ENCODE measurements at places on chromosomes 16 and 17.

DNA sequence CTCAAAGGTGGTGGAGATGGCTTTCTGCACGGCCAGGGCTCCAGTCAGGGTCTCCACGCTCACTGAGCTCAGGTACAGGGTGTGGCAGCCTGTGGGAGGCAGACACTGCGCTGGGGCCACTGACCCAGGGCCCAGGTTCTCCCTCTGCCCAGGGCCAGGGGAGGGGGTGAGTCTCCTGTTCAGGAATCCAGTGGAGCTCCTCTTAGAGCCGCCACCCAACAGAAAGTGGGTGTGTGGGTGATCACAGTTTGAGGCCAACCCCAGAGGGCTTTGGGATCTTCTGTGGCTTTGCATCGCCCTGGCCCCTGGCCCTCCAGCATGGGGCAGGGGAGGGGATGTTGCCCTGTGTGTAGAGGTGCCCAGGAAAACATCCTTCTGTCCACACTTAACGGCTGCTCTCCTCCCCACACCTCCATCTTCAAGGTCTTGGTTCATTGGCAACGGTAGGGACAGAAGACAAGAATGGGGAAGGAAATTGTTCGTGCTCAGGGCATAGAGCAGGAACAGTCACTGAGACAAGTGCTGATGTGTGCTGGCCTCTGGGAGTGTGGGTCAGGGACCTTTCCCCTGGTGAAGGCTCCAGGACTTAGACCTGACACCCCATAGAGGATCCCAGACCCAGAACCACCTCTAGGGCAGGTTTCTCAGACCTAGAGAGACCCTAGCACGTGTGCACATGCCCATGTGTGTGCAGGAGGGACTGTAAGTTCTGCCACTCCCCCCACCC, 21.5 kb downstream of the TNS4 start:
- peak; percentile 6 for DNase-seq

DNA sequence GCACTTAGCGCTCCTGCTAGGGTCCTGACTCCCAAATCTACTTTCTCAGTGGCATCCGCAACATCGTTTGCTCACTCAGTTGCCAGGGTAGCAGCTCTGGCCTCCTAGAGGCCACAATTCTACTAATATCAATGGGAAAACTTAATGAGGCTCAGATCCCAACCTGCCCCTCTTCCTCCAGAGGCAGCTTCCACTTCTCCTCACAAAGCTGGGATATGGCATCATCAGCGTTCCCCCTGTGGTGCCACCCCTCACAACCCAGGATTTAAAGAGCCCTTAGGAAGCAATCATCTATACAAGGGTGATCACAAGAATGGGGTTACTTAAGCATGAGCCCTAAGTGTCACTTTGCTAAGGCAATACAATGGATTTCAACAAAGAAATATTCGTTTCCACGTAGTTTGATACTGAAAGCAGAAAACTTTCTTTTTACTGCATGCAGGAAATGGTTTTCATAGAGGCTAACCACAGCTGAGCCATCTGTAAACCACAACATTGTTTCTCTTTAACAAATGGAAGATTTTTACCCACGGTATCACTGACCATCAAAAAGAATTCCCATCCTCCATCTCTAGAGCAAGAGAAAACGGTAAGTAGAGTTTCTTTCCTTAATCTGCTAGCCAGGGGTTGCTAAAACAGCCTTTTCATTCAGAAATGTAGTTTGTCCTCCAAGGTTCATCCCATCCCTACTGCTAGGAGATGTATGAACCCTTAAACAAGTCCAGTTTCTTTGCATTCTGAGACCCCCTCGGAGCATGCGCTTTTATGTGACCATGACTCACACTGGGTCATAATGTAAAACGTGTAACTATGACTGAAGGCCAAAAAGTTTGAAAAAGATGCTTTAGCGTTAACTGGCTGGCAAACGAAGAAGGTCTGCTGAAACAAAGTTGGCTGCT, 68.3 kb upstream of the BCAR1 start:
- peak; percentile 50 for DNase-seq

DNA sequence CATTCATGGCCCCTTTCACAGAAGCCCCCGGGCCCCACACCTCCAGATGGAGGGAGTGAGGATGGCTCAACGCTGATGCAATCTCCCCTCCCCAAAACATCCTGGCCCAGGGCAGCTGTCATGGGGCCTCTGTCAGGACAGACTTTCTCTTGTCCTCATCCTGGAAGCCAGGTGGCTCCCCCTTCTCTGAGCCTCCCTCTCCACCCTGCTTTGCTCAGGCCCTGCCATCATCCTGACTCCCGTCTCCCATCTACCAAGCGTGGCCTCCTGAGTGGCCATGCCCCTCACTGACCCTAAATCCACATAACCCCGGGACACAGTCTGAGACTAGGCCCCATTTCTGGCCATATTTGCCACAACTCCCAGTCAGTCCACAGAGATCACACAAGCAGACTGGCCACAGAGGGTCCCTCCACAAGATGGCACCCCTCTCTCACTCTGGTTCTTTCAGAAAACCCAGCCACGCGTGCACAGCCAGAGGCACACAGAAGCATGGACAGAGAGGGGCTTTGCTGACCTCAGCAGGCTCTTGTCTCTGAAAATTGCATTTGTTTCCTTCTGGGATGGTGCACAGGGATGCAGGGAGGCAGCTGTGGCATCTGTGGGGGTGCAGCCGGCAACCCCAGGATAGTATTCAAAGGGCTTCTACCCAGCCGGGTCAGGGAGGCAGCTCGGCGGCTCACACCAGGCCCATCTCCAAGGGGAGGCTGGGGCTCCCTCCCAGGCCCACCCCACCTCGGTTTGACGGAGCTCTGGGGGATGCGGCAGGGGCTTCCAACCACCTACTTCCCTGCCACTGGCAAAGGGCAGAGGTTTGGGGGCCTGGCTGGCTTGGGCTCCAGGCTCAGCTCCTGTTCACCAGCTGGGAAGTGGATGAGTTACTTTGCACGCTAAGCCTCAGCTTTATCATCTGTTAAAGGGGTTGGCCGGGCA, 16.9 kb downstream of the DOC2B start:
- no peak for DNase-seq

GRCh38 chr16:53743149-53743566, 39.2 kb downstream of the FTO start:
- DNase-seq = no peak

DNA sequence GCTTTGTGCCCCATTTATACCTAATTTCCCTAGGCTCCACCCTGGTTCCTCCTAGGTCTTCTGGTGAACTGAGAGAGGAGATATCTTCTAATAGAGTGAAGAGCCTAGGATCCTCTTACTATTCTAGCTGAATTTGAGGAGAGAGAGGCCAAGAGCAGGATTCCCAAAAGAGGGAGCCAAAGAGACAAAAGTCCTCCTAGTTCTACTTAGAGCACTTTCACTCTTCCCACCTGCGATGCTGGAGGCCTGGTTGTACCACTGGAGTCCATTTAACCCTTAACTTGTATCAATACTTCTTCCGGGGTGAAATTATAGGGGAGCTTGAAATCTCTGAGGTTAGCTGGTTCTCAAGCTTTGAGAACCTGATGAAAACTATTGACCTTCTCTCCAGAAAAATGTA, 3.4 kb upstream of the SSH2 start:
- DNase-seq = no peak

DNA sequence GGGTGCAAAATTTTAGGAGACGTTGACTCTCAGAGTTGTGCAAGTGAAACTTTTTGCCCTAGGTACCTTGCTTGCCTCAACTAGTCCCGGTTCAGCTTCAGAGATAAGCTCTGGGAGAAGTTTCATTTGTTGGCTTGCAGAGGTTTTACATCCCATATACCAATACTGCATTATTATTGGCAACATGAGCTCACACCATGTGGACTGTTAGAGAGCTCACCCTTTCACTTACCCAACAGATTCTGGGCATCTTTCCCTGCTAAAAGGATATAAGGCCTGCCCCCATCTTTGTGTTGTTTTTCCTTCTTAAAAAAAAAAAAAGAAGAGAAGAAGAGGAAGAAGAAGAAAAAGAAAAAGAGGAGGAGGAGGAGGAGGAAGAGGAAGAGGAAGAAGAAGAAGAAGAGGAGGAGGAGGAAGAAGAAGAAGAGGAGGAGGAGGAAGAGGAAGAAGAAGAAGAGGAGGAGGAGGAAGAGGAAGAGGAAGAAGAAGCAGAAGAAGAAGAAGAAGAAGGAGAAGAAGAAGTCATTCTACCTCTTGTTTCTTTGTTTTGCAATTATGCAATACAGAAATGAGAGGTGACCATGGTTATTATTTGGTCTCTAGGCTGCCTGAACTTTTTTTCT, 292.6 kb upstream of the IRX3 start:
- DNase-seq = no peak

- no peak for DNase-seq
Measured at GRCh38 chr17:35080536-35080935, 17.0 kb upstream of the RFFL start.

- no peak for DNase-seq
Measured at GRCh38 chr17:80872501-80873306, 118.9 kb upstream of the CHMP6 start.

DNA sequence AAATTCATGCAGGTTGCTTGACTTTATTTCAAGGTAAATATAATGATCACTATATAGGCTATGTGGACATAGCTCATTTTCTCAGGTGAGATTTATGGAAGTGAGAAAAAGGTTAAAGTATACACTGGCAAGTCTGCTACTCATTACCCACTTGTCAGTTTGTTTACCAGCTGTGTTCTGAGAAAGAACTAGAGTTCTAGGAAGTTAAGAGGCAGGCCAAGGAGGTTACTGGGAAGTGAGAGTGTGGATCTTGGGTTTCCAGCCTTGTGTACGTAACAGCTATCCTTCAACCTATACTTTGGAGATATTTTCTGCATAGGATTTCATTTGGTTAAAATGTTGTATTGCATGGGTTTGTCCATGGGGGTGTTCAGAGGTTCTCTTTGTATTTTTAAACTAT, 31.9 kb upstream of the COX10 start:
- no peak for DNase-seq

DNA sequence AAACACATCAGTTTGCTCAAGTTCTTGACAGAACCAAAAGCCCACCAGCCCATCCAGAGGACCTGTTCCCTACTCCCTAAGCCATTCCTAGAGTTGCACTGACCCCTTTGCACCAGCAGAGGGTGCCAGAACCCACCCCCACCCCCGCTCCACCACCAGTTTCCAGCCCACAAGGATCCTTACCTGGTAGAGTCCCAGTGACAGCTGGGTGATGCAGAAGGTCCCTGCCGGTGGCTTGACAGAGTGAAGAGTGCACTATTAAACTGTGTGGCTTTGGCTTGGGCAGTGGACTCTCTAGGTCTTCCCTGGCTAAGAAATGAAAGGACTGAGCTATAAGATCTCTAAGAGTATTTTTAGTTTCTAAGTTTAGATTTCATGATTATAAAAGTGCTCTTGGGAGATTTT, 73.3 kb upstream of the MTMR4 start:
- DNase-seq = peak; percentile 60

- no peak for DNase-seq
Measured at GRCh38 chr16:19188406-19188805, 20.4 kb downstream of the SYT17 start.

GRCh38 chr17:31680126-31680525, 178.9 kb downstream of the COPRS start:
- DNase-seq = peak; percentile 70

- DNase-seq = no peak
Measured at GRCh38 chr17:10059684-10060211, 138.7 kb downstream of the GAS7 start.

- DNase-seq = no peak
Measured at GRCh38 chr16:87955302-87956097, 4.3 kb downstream of the BANP start.

GRCh38 chr17:28839221-28839620, 3.4 kb downstream of the FAM222B start:
- no peak for DNase-seq

DNA sequence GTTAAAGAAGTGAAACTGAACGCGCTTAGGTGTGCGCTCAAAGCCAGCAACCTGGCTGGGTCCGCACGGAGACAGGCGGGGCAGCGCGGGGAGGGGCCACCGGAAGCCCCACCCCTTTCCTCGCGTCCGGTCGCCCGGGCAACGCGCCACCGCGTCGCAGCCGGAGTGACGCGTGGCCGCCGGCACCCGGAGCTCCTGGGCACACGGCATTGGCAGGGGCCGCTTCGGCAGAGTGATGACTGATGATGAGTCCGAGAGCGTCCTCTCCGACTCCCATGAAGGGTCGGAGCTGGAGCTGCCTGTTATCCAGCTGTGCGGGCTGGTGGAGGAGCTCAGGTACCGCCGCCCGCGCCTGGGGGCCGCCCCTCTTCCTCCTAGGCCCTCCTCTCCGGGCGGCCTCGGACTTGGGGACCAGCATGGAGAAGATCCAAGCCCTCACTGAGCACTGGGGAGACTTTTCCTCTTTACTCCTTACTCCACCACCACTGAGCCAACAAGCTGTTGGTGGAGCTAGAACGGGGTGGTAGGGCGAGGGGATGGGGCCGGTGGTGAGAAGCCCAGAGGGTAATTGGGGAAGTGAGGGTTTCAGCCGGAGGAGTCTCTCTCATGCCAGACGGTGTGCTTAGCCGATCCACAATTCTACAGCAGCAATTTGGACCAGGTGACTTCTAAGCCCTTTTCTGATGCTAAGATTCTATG, 44.9 kb downstream of the PRSS54 start:
- DNase-seq = peak; percentile 90

GRCh38 chr16:27486344-27486743, 63.4 kb downstream of the GTF3C1 start:
- no peak for DNase-seq

DNA sequence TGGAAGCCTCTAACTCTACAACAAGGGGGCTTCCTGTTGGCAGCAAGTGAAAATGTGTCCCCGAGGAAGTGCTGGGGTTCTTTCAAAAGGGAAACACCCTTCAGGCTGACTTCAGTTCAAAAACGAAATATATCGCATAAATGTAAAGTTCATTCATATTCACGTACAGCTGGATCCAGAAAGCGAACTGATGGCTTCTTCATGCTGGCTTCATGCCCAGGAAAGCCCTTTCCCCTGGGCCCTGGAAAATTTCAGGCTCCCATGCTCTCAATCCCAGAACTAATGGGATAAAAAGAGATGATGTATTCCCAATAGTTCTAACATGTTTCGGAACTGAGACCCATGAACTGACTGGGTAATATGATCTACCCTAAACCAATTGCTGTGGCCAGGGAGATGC, 104.7 kb upstream of the CDH13 start:
- DNase-seq = no peak

GRCh38 chr17:65576939-65577338, 15.5 kb upstream of the AXIN2 start:
- DNase-seq = no peak

DNA sequence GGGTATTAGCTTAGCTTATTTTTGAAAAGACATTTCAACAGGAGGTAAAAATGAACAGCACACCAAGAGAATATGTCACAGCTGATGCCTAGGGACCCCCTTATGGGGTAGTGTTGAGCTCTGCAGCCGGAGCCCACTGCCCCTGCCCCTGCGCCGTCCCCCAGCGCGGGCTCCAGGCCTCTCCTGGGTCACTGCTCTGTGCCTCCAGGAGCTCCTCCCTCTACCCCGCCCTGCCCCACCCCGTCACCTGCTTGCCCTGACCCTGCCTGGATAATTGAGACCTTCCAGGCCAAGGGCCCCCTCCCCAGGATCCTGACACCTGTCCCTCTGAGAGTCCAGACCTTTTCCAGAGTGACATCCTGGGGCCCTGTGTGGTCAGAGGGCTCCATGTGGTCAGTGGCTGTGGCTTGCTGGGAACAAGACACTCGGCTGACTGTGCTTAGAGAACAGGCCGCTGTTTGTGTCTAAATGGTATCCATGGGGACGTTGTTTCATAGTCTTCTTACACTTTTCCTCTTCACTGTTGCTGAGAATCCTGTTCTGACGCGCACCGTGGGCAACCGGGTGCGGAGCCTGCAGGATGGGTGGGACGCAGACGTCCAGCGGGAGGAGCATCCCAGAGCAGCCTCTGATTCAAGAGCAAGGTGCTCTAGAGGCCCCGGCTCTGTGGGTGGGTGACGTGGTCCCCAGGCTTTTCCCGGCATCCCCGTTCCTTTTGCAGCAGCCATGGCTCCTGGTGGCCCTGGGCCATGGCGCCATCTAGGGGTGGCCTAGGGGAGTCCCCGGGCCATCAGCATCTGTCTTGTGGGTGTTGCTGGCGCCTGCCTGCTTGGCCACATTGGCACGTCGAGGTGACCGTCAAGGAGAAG, 20.0 kb upstream of the WFIKKN1 start:
- DNase-seq = peak; percentile 63

Data from stimulated activated effector memory CD8-positive, alpha-beta T cell treated with anti-CD3 and anti-CD28 coated beads, Interleukin-12 subunit alpha, Interleukin-12 subunit beta, amount 100 ng/mL, for 72 hours (primary cell).